Activated T-cell treated with anti-CD3 and anti-CD28 coated beads, Interleukin-2, amount 50 U/mL, for 72 hours (primary cell): ENCODE measurements at places on chromosomes 7 and 10.

DNA sequence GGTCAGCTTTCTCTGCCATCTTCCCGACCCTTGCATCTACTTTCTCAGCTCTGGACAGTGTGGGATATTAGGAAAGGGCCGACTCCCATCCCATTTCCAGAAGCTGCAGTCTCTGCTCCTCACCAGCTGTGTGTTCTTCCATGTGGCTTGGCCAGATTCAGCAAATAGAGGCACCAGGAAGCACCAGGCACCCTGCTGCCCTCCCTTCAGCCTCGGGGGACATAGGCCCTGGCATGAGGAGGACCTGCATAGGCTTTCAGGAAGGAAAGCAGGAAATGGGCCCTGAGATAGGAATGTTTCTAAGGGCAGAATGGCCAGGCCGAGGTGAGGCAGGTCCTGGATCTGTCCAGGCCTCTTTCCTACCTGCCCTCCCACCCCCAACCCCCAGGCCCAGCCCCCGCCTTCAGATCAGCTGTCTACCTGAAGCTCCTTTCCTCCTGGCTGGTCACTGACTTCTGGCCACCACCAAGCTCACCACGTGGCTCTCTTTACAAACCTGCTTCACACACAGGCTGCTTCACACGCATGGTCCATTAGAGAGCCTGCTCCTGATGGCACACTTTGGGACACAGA lies 27.5 kb upstream of the PURB start:
- no peak for DNase-seq

GRCh38 chr10:117441361-117441760 lies 66.1 kb upstream of the PDZD8 start:
- no peak for DNase-seq

DNA sequence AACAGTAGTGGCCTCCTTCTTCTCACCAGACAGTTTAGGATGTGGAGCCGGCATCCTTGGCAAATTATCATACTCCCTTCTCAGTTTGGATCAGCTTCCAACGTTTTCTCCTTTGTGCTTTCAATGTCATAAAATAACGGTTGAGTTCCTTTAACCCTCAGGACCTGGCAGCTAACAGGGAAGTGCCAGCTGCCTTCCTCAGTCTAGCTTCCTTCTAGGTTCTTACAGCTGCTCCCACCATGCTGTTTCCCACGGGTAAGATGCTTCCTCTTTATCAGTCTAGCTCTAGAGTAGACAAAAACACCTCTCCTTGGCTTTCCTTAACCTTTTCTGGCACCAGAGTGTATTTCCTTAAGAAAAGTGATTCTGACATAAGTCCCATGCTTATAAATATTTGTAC lies 33.2 kb downstream of the BLVRA start:
- no peak for DNase-seq

- DNase-seq: no peak
Observed at GRCh38 chr10:15027741-15028140, 16.0 kb upstream of the OLAH start.

DNA sequence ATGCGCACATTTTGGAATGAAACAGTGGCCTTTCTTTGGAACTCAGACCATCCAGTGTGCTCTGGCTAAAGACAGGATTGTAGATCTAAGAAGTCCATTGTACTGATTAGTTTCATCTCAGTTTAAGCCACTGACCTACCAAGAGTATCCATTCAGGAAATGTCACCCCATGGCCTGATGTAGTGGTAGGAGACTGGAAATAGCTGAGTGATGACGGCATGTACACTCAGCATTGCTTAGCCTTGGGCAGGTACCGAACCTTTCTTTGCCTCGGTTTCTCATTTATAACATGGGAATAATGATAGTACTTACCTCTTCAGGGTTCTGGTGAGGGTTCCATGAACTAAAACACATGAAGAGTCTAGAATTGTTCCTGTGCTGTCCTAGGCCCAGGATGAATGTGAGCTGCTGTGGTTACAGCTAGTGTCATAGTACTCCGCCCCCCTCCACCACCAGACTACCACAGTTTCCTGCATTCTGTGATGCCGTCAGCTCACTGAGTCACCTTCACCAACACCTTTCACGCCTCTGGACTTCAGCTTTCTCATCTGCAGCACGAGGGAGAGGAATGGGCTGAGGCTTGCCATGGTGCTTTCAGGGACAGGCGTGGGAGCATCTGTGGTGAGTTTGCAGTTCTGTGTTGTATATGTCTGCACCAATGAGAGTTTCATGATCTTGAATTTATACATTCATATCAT lies 484.0 kb upstream of the GALNT17 start:
- DNase-seq: peak; percentile 86

DNA sequence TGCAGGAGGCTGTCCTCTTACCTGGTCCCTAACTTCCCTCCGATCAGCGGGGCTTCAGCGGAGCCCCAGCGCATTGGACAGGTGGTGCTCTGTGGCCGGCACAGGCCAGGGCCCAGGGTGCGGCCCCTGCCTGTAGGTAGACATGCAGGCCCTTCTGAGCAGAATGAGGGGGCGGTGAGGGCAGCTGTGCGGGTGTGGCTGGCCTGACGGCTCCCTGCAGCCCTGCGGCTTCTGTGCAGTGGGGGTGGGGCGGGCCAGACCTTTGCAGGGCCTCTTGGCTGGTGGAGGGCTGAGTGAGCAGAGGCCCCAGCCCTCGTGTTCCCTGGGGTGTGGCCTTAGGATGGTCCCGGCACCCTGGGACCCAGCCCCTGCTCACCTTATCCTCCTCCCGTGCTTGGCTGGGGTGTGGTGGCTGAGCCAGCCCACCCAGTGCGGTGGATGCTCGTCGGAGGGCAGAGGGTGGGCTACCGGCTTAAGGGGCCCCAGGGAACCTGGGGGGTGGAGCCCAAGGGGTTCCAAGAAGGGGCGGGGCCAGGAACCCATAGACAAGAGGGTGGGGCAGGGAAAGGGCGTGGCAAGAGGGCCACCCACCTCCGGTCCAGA lies 175.2 kb upstream of the TNRC18 start:
- DNase-seq: no peak

DNA sequence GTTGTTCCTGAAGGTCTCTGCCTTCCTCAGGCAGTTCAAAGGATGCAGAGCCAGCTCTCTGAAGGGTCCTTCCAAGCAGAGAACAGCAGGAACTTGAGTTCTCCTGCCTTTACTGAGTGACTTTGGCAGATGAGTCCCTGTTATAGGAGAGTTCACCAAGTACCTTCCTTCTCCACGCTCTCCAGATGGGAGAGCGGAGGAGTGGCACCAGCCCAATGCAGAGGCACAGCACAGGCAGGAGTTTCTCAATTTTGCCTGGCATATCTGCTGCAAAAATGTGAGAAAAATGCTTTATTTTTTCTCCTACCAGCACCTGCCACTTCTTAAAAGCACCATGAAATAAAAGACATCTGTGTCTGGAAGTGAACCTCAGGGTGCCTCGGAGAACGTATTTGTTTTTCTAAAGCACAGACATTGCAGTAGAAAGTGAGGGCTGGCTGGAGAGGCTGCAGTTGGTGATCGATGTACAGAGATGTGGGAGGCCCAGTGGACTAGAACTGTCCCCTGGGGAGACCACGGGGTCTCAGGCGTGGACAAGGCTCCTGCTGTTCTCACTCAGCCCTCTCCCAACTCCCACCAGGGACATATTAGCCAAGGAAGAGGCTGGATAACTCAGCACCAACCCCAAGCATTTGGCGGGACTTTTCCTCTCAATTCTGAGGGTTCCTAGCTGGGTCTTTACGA lies 174.5 kb downstream of the WDR37 start:
- no peak for DNase-seq

- no peak for DNase-seq
Observed at GRCh38 chr7:105036217-105037168, 22.5 kb downstream of the KMT2E start.

DNA sequence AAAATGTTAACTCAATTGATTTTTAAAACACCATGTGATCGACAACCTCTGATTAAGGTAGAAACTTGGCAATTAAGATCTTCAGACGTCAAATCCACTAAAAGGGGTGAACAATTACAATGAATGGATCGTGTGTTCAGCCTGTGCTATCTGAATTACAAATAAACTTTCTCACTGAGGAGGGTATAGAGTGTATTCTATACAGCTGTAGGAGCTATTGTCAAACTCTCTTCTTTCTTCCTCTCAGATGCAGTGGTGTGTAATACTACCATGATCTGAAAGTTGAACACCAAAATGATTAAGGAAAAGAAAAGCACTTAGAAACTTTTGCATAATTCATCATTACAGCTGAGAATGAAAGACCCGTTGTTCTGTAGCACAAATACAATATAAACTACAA lies 32.2 kb upstream of the MACC1 start:
- DNase-seq: no peak

- DNase-seq: no peak
Observed at GRCh38 chr7:15715435-15715834, 29.0 kb upstream of the MEOX2 start.

GRCh38 chr10:104240078-104240477 lies 7.9 kb upstream of the CFAP43 start:
- DNase-seq: no peak

DNA sequence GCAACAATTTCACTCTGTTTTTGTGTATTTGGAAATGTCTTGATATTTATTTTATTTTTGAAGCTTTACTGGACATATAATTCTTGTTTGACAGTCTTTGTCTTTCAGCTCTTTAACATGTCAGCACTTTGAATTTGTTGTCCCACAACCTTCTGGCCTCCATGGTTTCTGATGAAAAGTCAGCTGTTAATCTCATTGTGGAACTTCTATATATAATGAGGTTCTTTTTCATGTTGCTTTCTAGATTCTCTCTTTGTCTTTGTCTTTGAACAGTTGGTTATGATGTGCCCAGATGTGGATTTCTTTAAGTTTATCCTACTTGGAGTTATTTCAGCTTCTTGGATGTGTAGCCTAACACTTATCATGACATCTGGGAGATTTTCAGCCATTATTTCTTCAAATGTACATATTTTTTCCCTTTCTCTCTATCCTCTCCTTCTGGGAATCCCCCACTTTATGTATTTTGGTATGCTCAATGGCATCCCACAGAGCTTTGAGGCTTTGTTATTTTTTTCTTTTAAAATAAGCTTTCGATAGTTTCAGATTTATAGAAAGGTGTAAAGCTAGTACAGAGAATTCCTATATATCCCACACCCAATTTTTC lies 9.5 kb upstream of the LMTK2 start:
- no peak for DNase-seq

DNA sequence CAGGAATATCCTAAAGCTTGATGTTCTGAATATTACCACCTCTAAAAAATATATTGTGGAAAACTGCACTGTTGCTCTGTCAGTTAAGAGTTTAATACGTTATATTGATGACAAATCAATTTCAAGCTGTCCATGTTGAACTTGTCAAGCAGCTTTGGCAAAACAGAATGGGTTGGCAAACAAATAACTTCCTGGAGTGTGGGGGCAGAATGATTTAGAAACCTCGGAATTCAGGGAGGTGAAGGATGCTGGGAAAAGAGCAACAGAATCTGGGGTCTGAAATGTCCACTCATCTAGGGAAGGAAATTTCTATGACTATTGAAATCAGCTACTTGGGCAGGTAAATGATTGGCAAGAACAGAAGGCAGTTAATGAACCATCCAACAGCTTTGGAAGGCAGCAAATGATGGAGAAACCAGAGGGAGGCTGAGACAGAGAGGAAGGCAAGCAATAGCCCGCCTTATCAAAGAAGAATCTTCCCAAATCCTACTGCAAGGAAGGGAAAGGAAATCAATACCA lies 95.1 kb upstream of the PALS2 start:
- DNase-seq: no peak

GRCh38 chr10:119919271-119919670 lies 26.7 kb downstream of the SEC23IP start:
- DNase-seq: no peak

- DNase-seq: no peak
Observed at GRCh38 chr10:129501652-129502436, 34.8 kb downstream of the MGMT start.

DNA sequence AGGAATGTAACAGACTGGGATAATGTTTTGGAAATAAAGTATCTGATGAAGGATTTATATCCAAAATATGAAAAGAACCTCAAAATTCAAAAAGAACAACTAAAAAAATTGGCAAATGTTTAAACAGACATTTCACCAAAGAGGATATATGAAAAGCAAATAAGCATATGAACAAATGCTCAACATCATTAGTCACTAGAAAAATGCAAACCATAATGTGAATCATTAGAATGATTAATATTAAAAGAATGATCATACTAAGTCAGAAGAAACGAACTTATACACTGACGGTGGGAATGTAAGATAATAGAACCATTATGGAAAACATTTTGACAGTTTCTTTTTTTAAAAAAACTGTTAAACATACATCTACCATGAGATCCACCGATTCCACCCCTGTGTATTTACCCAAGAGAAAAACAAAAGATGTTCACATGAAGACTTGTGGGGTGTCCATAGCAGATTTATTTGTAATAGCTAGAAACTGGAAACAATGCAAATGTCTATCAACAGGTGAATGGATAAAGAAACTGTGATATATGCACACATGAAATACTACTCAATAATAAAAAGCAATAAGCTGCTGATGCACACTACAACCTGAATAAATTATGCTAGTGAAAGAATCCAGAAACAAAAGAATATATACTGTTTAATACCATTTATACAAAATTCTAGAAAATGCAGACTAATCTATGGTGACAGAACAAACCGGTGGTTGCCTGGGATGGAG lies 35.7 kb downstream of the PRKG1 start:
- DNase-seq: no peak

GRCh38 chr10:127618797-127619196 lies 69.7 kb downstream of the NPS start:
- no peak for DNase-seq

DNA sequence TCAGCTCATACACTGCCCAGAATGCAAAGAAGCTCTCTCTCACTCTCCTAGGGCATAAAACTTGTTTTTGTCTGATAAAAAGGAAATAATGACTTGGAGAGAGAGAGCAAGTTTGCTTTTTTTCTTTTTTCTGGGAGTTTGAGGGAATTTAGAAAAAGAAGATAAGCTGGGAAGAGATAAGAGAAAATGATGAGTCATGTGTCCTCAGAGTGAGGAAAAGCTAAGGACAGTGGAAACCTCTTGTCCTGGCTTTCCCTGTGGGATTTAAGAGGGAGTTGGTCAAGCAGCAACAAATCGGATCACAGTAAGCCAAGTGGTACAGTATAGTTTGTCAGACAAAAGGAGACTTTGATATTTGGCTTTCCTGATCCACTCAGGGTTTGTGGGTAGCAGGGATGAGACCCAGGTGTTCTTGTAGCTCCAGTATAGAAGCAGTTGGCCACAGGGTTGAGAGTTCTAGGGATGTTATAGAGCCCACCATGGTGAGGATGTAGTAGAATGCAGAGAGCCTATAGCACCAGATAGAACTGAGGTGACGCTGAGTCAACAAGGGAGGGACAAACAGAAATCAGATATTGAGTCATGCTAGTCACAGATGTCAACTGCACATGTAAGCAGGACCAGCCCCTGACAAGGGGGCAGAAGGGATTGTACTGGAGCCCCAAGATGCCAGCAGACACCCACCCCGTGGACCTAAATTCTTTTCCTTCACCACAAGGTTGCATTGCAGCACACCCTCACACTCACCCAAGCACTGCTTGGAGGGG lies 219.3 kb upstream of the TAC1 start:
- DNase-seq: no peak
